ENCODE measurements at places on chromosomes 1 and 21.
A peak's percentile ranks its signal among the peaks of the same experiment; 100 is the strongest.

- no peak for DNase-seq
Measured at GRCh38 chr1:9062846-9063245, 6.6 kb downstream of the SLC2A5 start.

DNA sequence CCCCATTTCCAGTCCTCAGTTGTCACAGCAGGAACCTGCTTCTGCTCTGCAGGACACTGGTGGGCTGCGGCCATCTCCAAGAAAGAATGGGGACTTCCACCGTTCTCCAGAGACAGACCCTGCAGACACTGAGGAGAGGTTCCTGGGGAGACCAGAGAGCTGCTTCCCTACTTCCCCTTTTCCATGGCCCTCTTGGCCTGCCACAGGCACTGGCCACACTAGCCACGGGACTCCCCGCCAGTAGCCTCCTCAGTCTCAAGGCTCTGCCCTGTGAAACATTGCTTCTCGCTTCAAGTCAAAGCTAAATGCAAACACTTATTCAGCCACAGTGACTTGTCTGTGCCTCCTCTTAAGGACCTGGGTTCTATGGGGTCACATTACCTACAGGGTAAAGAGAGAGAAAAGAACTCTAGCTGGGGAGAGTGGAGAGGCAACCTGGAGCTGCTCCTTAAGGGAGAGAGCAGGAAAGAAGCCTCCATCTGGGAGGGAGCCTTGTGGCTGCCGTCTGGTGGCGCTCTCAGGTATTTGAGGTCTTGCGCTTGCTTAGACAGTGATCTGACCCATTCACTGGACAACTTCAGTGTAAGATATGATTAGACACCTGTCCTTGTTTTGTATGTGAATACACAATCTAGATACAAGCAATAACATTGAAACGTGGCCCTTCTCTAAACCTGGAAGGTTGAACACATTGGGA lies 5.4 kb upstream of the SLAMF8 start:
- no peak for DNase-seq

GRCh38 chr1:241186716-241187115 lies 170.3 kb downstream of the RGS7 start:
- no peak for DNase-seq

DNA sequence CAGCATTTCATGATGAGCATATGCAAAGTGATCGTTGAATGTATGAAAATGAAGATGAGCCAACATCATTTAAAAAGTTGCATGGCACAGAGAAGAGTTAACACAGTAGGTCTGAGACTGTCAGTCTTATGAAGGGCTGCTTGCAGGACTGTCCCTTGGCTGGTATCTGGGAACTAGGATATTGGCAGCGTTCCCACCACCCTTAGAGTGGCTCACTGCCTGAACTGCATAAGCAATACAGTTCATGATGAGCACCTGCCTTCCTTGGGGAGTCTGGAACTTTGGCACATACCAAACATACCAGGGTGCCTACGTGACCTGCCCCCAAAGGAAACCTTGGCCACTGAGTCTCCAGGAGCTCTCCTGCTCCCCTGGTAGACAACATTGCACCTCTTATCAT lies 161.8 kb downstream of the DSCAM start:
- peak; percentile 35 for DNase-seq

DNA sequence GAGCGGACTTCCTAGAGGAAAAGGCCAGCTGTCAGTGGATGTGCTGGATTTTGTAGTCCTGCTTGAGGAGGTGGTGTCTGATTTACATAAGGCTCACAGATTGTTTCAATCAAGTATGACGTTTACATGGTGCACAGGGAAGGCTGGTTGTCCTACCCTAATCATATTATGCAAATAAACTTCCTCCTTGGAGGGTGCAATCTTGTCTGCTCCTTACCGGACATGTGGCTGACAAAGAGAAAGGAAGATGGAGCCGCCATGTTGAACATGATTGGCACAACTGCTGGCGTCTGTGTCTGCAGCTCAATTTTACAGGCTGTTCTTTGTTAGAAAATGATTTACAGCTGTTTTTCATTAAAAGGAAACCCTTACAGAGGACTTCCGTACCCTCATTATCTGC lies 1656.1 kb downstream of the KCNT2 start:
- no peak for DNase-seq

- DNase-seq, result no peak
Measured at GRCh38 chr1:99490031-99490430, 155.9 kb upstream of the PALMD start.

GRCh38 chr1:26391450-26391849 lies 18.9 kb upstream of the ZNF683 start:
- no peak for DNase-seq

DNA sequence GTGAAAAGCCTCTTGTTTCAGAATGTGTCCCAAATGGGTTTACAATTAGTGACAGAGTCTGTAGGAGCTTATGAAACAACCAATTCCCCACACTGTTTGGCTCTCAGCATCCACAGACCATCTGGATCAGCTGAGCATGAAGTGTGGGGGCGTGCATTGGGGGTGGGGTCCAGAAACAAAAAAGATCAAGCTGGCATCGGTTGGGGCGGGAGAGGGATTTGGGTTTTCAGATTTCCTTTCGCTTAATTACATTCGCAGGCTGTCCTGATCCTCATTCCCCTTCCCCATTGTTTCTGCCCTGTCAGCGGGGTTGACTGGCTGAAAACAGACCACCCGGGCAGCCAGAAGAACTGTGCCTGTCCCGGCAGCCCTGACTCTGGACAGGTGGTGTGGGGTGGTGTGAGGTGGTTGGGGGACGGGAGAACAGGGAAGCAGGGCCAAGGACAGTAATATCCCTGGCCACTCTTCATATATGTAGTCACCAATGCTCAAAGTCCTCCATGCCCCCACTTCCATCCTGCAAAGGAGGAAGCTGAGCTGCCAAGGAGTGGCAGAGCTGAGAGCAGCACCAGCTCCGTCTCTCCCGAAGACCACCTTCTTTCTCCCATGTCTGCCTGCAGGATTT lies 92.0 kb downstream of the IER5 start:
- no peak for DNase-seq

DNA sequence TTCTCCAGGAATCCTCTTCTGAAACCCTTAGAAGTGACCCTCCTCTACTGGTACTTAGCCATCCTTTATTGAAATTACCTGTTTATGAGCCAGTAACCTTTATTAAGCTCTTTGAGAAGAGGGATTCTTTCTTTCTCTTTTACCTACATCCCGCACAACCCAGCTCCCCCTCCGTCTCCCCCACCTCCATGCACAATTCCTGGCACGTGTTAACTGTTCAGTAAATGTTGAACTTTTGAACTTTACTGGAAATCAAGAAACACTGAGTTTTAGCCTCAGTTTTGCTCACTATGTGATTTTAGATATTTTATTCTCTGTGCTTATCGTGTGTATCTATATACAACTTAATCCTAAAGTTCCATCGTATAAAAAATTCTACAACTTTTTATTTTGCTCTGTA lies 1.8 kb downstream of the TMED5 start:
- no peak for DNase-seq

DNA sequence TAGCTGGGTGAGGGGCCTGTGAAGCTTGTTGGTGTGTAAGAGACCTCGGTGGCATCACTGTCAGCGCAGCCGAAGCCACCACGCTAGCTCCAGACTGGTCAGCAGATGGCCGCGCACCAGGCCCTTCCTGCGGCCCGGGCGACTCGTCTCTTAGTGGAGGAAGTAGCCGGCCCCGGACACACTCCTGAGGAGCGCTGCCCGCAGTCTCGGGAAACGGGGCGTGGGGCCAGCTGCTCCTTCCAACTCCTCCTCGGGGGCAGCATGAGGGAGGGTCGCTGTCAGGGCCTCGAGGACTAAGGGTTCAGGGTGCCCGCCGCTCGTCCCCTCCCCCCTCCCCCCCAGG lies 20.4 kb downstream of the H3-3A start:
- DNase-seq, result peak; percentile 81

GRCh38 chr1:66090859-66091457 lies 298.3 kb downstream of the PDE4B start:
- DNase-seq, result no peak

DNA sequence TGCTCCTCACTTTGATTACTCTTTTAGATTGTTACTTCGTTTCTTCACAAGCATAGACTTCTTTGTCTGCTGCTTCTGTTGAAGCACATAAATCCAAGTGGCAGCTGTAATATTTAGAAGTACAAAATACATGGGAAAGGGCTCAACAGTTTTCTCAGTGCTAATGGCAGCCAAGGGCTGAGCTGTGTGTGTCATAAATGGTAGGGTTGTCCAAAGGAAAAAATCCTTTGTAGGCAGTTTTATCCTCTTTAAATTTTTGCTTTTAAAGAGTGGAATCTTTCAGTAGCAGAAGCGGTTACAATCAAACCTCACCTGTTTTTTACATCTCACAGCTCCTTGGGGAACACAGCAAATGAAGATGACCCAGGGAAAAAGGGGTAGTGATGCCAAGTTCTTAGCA lies 650.8 kb downstream of the PLPP3 start:
- DNase-seq, result no peak

- no peak for DNase-seq
Measured at GRCh38 chr1:235806123-235806522, 60.6 kb downstream of the LYST start.

GRCh38 chr1:230632273-230632873 lies 9.9 kb upstream of the COG2 start:
- no peak for DNase-seq

DNA sequence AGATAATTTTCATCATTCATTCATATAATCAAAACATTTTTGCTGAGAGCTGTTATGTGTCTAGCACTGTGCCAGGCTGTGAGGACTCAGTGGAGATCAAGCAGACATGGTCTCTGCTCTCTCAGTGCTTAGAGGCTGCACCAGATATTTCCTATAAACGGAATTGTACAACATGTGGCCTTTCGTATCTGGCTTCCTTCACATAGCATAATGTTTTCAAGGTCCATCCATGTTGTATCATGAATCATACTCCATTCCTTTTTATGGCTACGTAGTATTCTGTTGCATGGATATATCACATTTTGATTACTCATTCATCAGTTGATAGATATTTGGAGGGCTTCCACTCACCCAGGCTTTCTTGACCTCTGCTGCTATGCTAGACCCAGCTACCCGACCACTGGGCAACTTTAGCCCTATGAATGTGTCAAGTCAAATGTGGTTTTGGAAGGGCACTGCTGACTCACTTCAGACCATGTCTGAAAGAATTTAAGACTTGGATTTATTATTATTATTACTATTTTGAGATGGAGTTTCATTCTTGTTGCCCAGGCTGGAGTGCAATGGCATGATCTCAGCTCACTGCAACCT lies 18.5 kb downstream of the NCF2 start:
- DNase-seq, result no peak

- no peak for DNase-seq
Measured at GRCh38 chr1:43296207-43296606, 4.6 kb upstream of the TIE1 start.

GRCh38 chr1:82785268-82785790 lies 984.6 kb downstream of the ADGRL2 start:
- no peak for DNase-seq

- DNase-seq, result no peak
Measured at GRCh38 chr1:211581526-211581925, 2.6 kb upstream of the SLC30A1 start.

DNA sequence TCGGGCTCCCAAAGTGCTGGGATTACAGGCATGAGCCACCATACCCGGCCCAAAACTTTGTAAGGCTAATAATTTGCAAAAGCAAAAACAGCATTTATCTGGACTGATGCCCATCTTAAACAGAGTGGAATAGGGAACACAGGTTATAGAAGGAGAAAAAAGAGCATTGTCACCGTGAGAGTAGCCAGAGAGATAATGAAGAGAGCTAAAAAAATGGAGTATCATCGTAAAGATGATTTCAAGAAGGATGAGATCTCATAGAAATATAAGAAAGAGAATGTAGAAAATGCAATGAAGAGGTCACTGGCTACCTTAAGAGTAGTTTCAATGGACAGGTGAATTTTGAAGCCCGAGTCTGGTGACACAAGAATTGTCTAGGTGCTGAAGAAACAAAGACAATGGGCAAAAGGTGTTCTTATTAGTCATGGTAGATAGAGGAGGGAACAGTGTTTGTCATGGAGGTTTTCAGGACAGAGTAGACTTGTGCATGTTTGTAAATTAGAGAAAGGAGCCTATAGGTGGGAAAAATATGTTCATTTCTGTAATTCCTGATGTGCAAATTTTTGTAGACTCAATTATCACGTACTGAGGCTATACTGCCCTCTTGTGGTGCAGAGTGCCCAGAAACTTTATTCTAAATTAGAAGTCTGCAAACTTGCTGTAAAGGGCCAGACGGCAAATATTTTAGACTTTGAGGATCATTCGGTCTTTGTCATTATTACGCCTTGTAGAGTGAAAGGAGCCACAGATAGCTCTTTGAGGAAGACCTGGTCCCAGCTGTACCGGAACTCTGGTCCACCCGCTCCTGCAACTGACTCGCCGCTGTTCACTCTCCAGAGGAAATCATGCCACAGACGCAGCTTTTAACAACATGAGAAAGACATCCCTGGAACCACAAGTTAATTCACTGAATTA lies 8.1 kb upstream of the TMEM183A start:
- no peak for DNase-seq

DNA sequence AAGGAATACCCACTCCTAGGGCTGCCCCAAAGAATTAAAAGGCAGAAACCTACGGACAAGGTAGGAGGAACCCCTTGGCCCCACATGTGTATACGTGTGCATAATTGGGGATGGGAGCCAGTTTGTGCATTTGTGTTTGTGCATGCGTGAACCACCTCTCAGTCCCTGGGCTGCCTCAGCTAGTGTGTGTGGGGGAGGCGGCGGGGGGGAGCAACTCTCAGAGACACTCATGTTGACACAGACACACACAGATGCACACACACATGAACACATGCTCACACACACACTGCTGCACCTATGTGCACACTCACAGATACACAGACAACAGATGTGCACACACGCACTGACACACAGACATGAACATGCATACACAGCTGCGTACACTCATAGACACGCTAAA lies 5.1 kb downstream of the LDLRAD1 start:
- DNase-seq, result no peak

DNA sequence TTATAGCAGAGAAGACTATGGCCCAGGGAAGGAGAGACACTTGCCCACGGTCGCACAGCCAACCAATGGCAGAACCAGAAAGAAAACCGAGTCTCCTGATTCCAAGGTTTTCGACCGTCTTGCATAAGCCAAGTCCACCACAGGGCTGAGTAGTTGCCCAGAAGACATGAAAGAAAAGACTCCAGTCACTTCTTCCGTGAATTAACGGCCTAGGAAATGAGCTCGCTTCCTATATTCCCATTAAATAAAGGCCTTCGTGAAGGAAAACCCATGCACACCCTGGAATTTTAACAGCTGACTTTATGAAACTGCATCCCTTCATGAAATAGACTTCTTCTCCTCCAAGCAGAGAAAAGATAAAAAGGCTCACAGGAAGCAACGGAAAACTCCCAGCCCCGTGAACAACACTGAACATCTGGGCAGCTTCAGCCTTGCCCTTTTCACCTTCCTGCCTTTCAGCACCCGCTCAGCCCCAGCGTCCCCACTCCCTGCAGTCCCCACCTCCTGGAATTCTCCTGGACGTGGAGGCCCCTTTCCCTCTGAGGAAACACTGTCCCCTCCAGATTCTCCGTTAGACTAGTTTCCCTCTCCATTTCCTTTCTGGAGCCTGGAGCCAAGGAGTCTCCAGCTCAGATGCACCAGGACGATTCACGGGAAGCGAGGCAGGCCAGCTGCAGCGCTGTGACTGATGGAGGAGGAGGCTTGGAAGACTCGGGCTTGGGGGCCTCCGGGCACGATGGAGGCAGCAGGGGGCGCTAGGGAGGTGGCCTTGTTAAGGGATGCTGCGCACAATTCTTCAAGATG lies 2.7 kb upstream of the MYOC start:
- peak; percentile 92 for DNase-seq

GRCh38 chr1:163771637-163772036 lies 449.9 kb downstream of the NUF2 start:
- no peak for DNase-seq

- no peak for DNase-seq
Measured at GRCh38 chr1:181324797-181325616, 158.3 kb upstream of the CACNA1E start.

GRCh38 chr1:225451840-225452515 lies 24.1 kb upstream of the LBR start:
- DNase-seq, result no peak

All from left ventricle myocardium superior (tissue), 1 donor.